MG63 (cell line): ENCODE measurements at places on chromosomes 13 and 19. TPM values are rescaled to one million over a fixed set of nuclear protein-coding genes. Genes with fewer than 3 reads are reported as not detected.

Gene FPR1
- not detected in 2 replicates for total RNA-seq

Gene PLVAP
- total RNA-seq: not detected in 2 replicates

Gene RFPL4A
- not detected in 2 replicates for total RNA-seq

Gene KRTDAP
- total RNA-seq: not detected in 2 replicates

Gene WDR62
- 2.5 and 6.1 TPM in 2 replicates for total RNA-seq

Gene CLDN10
- not detected in 2 replicates for total RNA-seq

- DNase-seq: peak; percentile 93
Measured at GRCh38 chr13:41061075-41061913, at the start of gene WBP4. Gene WBP4, plus strand, starts transcription at chr13:41061509. Its CDS starts 165 bp downstream, at chr13:41061674.

DNA sequence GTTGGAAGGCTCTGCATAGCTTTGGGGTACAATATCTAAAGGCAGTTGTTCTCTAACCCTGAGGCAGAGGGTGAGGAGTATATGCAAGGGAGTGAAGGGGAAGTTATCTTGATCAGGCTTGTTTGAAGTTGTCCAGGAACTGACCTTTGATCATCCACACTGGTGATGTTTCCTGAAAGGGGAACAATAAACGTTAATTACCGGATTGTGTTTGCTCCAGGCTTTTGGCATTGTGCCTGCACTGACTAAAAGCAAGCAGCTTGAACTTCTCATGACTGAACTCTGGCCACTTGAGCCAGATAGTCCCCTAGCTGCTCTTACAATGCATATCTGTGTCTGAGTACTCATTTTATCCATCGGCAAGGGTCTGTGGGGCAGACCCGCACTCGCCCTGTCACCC lies 27.0 kb upstream of the ZNF726 start:
- DNase-seq: no peak

GRCh38 chr19:44765033-44765948 lies 12.4 kb upstream of the CBLC start:
- no peak for DNase-seq

DNA sequence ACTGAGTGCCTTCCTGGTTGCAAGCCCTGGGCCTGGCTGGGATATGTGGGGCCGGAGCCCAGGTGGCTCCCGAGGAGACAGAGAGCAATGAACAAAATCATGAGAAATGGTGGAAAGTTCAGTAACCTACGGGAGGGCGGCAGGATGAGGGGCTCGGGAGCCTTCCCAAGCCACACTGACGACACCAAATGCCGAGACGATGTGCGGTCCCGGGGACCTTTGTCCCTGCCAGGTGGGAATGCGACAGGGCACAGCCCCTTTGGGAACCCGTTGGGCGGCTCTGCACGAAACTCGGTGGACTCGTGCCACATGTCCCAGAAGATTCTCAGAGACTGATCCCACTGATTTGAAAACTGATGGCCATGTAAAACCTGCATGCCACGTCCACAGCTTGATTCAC lies 11.7 kb upstream of the ZNF14 start:
- no peak for DNase-seq

DNA sequence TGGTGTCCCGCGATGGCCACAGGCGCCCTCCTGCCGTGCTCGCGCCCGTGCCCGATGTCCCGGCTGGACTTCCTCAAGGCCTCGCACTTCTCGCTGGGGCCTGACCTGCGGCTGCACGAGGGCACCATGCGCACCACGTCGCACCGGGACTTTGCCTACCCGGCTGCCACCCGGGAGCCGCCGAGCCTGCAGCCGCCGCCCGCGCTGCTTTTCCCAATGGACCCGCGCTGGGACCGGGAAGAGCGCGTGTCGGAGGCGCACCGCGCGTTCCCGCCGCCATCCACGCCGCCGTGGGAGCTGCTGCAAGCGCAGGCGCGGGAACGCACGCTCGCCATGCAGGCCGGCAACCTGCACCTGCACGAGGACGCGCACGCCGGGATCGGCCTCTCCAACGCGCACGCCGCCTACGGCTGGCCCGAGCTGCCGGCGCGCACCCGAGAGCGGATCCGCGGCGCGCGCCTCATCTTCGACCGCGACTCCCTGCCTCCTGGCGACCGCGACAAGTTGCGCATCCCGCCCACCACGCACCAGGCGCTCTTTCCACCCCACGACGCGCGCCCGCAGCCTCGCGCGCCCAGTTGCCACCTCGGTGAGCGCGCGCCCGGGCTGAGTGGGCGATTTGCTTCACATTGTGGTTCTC lies 12.1 kb upstream of the PEX11G start:
- peak; percentile 78 for DNase-seq

- DNase-seq: peak; percentile 36
Measured at GRCh38 chr13:98041081-98041820, 87.8 kb downstream of the IPO5 start.

GRCh38 chr13:65054277-65054676 lies 2175.9 kb downstream of the PCDH9 start:
- no peak for DNase-seq

- DNase-seq: peak; percentile 39
Measured at GRCh38 chr13:41985788-41986508, 25.0 kb upstream of the VWA8 start.

DNA sequence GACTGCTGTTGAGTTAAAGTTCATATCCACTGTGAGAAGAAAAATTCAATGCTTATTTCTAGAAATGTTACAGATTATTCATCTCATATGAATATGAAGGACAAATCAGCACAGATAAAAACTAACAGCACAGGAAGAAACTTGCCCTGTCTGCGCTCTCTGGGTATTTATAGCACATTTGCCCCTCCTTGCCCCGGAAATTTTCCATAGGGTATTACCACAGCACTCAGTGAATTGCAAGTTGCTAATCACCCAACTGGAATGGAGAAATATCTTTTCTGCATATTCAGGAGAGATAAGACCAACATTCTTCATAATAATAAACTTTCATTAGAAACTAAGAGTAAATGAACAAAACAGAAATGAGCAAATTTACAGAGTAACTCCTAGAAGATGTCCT lies 318.0 kb upstream of the KLF12 start:
- no peak for DNase-seq

DNA sequence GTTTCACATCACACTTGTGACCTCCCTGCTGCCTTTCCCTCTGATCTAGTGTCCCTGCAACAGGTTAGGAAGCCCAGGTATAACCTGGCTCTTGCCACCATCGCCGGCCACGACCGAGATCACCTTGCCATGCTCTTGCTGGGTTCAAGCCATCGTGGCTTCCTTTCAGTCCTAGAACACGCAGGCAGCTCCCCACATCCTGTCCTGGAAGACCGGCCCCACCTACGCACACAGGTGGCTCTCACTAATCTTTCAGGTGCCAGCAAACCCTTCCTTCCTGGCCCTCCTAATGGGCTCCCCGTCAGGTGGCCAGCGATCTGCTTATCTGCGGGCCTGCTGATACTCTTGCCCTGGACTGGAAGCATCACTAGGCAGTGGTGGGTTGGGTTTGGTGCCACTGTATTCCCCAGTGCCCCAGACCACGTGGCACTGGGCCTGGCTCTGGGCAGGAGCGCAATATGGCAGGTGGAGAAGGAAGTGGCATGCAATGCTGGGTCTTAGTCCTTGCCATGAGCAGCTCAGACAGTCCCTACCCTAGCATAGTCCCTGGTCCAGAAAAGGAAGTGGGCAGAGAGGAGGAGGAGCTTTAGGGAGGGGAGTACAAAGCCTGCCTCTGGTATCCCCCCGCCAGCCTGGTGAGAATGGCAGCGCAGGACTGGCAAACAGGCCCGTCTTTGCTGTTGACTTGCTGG lies 11.8 kb downstream of the PPP1R37 start:
- no peak for DNase-seq
